ENCODE measurements at places on chromosomes 6 and 20.

DNA sequence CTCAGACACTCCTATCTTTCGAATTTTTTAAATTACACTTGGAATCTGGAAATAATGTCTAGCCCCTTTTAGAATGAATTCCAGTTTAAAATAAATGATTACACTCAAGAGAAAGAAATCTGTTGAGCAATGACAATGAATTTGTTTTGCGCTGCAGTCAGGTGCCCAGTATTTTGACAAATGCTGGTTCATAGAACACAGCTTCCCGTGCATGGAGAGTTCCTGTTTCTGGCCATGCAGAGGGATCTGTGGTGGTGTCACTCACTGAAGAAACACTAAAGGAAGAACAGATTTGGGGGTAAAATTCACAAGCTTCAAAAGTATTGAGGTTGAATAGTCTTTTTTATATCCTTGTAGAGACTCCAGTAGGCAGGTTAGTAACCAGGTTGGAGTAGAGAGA lies 113.4 kb upstream of the CEP85L start:
- no peak for DNase-seq

DNA sequence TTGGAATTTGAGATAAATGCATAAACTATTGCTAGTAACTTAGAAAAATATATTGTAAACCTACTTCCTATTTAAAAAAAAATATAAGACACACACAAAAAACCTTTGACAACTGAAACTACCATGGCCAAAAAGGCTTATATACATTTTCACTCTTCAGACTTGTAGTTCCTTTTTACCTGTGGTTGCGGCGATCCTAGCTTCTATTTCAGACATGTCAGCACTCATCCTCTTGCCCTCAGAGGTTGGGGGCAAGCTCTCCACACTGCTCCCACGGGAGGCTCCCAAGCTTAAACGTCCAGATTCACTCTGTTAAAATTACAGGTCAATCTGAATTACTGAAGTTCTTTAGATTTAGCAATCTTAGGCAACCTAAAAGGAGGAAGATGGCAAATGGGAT lies 39.8 kb downstream of the MAP3K7 start:
- no peak for DNase-seq

DNA sequence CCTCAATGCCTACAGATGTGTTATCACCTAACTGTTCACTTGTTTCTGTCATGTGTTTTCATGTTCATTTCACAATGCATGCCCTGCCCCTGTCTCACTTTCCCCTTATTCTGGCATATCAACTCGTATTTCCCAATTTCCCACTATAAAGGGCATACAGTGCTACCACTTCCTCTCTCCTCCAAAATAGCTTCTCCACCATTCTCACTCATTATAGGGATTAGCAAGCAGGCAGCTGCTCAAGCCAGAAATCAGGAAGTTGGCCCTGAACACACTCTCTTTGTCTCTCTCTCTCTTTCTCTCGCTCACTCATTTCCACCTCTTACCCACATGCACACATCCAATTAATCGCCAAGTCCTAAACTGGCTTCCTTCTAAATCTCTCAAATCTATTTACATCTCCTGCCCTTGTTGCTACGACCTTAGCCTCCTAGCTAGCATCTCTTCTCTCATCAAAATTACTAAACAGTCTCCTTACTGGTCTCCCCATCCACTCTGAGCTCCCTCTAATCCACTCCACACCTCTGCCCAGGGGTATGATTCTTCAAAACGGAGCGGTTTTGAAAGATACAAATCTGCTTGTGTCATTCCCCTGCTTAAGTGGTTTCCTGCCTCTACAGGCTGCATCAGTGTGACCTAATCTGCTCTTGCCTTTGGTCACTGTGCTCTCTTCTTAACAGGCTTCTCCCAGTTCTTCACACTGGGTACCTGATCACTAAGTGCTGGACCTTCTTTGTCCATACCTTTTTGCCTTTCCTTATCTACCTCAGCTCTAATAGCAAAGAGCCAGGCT lies 196.2 kb downstream of the BTBD9 start:
- no peak for DNase-seq

- DNase-seq, result no peak
Measured at GRCh38 chr6:159890792-159891191, at the start of gene MAS1. Gene MAS1, plus strand, starts transcription at chr6:159890988. Its CDS starts 15,968 bp downstream, at chr6:159906956.

DNA sequence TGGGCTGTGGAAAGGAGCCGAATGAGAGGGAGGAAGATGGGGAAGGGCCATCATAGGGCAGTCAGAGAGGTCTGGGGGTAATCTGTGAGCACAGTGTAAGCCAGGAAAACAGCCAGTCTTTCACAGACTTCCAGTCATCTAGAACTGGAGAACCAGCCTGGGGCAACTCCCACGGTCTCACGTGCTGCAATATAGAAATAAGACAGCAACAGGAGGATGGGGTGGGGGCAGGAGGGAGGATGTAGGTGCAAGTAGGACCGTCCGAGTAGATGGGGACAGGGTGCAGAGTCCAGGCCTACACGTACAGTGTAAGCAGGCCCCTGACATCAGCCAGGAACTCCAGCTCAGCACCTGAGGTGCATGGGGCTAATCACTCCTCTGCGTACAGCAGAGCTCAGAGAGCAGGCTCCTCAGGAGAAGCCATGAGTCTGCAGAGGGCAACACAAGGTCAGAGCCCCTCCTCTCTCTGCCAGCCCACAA lies 58.2 kb upstream of the TNFAIP3 start:
- no peak for DNase-seq

- no peak for DNase-seq
Measured at GRCh38 chr6:121223930-121224329, 110.3 kb downstream of the TBC1D32 start.

GRCh38 chr20:34268851-34269636 lies 27.8 kb downstream of the ASIP start:
- peak; percentile 26 for DNase-seq

GRCh38 chr6:137465378-137466009 lies 28.7 kb downstream of the OLIG3 start:
- no peak for DNase-seq

Measured in thymus (tissue), 14 donors.